ENCODE measurements at places on chromosomes 6 and 20.

DNA sequence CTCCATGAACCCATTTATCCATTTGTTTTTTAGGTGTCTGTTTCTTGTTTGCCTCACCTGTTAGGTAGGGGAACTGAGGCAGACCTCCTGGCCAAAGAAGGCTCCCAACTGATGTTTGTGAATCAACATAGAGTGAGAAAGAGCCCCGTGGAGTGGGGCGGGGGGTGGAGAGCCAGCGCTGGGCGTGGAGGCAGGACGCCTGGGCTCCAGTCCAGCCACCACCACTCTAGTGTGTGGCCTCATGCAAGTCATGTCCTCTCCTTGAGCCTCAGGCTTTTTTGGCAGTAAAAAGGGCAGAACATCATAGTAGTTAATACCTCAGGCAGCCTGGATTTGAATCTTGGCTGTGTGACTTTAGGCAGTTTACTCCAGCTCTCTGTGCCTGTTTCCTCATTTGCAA is 42.2 kb upstream of the SCRT2 start:
- DNase-seq = no peak

DNA sequence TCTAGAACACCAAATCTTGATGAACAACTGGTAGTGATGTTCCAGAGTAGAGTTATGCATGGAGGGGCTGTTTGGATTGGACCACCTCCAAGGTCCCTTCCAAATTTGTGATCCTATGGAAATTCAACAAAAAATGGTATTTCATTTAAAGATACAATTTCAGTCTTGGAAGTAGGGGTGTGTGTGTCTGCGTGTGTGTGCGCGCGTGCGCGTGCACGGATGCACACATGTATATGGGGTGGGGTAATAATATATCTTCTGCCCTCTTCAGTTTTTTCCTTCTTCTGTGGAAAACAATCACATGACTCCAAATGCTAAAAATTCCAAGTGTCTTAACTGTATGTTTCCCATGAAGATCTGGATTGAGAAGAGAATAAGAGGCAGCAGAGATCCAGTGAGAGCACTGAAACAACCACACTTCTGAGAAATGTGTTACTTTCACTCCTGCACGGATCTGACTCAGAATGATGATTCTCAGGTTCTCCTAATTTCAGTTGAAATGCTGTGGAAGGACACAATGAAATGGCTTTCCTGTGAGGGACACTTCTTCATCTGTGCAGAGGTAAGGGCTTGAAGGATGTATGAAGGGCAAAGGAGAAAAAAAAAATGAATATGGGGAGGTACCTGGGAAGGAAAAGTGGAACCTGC is 10.6 kb upstream of the IL17F start:
- no peak for DNase-seq

GRCh38 chr6:34390531-34391472 is 1.7 kb downstream of the NUDT3 start:
- DNase-seq = peak; percentile 25

- no peak for DNase-seq
Observed at GRCh38 chr6:6402006-6402405, 81.5 kb upstream of the F13A1 start.

DNA sequence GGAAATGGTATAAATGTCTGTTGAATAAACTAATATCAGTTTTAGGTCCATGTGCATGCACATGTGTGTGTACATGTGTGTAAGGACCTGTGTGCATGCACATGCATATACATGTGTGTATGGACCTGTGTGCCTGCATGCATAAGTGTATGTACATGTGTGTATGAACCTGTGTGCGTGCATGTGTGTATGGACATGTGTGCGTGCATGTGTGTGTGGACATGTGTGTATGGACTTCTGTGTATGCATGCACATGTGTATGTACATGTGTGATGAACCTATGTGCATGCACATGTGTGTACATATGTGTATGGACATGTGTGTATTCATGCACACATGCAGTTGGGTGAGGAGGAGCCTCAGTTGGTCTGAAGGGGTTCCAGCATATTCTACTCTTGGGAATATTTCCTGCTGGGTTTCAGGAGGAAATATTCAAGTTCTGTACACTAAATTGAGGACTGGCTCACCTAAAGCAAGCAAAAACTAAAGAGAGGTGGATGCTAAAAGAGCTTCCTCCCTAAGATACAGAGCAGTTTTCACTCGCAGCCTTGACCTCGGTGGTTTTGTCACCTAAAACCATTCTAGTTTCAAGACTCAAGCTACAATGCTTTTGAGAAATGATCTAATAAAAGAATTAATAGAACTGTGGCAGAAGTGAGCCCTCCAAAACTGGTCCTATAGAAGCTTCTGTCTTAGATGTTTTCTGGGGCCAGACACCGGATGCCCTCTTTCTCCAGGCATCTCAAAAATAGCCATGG is 742.8 kb downstream of the MAFB start:
- DNase-seq = no peak

- no peak for DNase-seq
Observed at GRCh38 chr6:105178110-105178509, 1.7 kb downstream of the POPDC3 start.

GRCh38 chr20:62388839-62389600 is 2.1 kb downstream of the RPS21 start:
- no peak for DNase-seq

GRCh38 chr6:6676910-6677441 is 88.5 kb downstream of the LY86 start:
- DNase-seq = peak; percentile 80

DNA sequence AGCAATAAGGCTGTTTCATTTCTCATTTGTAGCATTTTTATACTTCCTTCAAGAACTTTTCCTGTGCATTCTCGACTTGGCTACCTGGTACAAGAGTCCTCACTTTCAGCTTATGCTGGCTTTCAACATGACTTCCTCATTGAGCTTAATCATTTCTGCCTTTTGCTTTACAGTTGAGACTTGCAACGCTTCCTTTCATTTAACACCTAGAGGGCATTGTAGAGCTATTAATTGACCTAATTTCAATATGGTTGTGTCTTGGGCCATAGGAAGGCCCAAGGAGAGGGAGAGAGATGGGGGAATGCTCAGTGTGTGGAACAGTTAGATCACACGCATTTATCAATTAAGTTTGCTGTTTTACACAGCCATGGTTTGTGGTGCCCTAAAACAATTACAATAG is 37.2 kb downstream of the SLC22A2 start:
- DNase-seq = no peak

DNA sequence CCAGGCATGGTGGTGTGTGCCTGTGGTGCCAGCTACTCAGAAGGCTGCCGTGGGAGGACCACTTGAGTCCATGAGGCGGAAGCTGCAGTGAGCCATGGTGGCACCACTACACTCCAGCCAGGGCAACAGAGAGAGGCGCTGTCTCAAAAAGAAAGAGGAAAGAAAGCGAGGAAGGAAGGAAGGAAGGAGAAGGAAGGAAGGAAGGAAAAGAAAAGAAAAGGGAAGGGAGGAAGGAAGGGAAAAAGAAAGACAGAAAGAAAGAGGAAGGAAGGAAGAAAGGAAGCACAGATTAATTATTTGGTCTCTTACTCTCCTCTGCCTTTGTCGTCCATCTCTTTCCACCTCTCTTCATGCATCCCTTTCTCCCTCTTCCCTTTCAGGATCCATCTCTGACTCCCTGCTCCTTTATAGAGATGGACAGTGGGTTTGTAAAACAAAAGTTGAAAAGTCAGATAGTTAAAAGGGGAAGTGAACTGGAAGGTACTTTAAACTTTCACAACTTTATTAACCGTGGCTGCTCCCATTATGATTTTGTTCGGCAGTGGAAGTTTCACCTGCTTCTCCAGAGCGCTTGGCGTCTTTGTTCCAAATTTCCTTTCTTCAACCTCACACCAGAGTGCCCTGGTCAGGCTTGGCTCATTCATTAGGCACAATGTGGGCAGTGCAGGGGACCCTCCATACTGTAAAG is 1.5 kb downstream of the HLA-DQA1 start:
- no peak for DNase-seq

DNA sequence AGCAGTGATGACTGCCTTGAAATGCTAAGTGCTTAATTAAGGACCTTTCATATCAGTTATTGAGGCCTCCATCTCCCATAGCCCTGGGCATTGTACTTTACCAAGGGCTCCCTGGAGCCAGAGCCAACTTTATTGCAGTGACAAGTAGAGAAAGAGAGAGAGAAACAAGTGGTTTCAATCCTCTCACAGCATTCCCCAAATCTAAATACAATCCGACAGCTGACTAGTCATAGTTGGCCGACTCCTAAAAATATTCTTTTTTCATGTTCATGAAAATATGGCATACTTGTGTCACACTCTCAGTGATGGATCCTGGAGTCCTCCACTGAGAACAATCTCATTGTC is 127.0 kb upstream of the TFAP2D start:
- no peak for DNase-seq

DNA sequence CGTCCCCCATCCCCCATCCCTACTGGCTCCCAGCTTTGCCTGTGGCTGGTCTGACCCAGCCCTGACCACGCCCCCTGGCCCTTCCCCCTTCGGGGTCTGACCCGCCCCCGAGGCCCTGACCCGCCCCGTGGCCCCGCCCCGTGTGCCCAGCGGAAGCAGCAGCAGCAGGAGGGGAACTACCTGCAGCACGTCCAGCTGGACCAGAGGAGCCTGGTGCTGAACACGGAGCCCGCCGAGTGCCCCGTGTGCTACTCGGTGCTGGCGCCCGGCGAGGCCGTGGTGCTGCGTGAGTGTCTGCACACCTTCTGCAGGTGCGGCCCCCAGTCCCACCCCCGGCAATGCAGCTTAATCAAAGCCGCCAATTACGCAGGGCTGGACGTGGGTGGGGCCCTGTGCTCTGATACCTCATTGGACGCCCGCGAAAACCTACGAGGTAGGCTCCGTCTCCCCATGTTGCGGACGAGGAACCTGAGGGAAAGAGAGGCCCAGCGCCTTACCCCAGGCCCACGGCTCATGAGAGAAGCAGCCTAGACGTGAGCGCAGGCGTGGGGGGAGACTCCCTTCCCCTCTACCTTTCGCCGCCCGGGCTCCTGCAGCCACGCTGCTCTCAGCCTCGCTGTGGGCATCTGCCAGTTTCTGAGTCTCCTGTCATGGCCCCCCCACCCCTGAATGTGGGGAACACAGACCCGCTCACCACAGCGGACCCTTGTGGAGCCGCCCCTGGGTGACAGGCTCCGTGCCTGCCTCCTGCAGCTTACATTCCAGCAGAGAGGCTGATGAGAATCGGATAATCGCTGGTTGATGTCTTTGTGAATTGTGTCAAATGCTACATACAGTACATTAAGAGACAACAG is 12.8 kb downstream of the RBCK1 start:
- DNase-seq = no peak

- DNase-seq = no peak
Observed at GRCh38 chr6:900716-901605, 208.0 kb upstream of the EXOC2 start.

GRCh38 chr20:32465092-32465900 is 107.2 kb downstream of the ASXL1 start:
- DNase-seq = peak; percentile 69

- no peak for DNase-seq
Observed at GRCh38 chr20:38970302-38970701, 8.2 kb downstream of the DHX35 start.
